Activated T-helper 2 cell treated with anti-CD3 and anti-CD28 coated beads, Interferon-gamma antibody, Interleukin-2, Interleukin-4, amounts not matched to agents 10 μg/mL and 5 μg/mL and 100 μg/mL, durations not matched to agents 14 hours and 24 hours and 36 hours (primary cell): ENCODE measurements at places on chromosomes 6 and 20.

GRCh38 chr20:37856932-37857660, 45.8 kb upstream of the VSTM2L start:
- DNase-seq: no peak

- DNase-seq: no peak
These were observed 56.4 kb upstream of the TPD52L1 start for GRCh38 chr6:125097186-125097585.

- DNase-seq: no peak
These were observed 4.8 kb upstream of the PRSS16 start for GRCh38 chr6:27242589-27243265.

- no peak for DNase-seq
These were observed 76.1 kb upstream of the ATXN1 start for GRCh38 chr6:16837217-16837972.

GRCh38 chr6:169965657-169966311, 214.4 kb downstream of the ERMARD start:
- no peak for DNase-seq

- DNase-seq: no peak
These were observed 31.3 kb downstream of the TRMT6 start for GRCh38 chr20:5918856-5919625.

GRCh38 chr20:19562426-19562825, 195.6 kb upstream of the RIN2 start:
- DNase-seq: no peak

GRCh38 chr20:32553618-32554017, 31.5 kb downstream of the NOL4L start:
- no peak for DNase-seq
